ENCODE measurements at places on chromosomes 16 and 17. TPM values are rescaled to one million over a fixed set of nuclear protein-coding genes. Genes with fewer than 3 reads are reported as not detected.

DNA sequence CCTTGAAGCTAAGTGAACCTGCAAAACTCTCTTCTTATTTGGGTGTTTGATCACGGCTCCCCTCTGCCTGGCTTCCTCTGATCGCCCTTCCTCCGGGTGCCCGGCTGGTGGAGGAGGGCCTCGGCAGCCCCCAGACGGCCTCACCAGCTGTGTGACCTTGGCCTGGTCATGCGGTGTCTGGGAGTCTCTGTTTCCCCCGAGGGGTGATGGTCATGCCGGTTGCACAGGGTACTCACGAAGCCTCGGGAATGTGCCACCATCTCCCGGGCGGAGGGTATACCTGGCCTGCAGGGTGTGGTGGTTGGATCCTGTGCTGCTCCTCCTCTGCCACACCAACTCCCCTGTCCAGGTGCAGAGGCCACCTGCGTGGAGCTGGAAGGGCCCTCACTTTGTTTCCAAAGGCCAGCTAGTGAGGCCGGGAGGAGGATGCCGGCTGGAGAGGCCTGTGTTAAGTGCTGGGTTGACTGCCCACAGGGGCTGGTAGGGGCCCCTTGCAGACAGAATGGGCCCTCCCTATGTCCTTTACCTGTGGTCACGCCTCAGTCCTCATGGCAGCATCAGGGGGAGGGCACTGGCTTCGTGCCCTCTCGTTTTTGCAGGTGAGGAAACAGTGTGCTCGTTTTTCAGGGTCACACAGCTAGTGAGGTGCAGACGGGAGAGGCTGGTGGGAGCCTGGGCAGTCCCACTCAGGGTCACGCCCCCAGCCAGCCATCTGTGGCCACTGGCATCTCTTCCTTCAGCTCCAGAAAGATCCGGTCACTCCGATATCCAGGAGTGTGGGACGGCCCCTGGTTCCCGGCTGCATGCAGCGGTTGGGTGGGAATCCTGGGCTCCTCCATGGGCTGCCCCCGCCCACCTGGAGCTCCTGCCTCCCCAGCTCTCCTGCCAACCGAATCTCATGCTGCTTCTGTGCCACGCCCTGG is 148.5 kb upstream of the GSE1 start:
- DNase-seq: no peak

MARCHF10 gene
- not detected for total RNA-seq

CCL17 gene
- total RNA-seq: not detected

DNA sequence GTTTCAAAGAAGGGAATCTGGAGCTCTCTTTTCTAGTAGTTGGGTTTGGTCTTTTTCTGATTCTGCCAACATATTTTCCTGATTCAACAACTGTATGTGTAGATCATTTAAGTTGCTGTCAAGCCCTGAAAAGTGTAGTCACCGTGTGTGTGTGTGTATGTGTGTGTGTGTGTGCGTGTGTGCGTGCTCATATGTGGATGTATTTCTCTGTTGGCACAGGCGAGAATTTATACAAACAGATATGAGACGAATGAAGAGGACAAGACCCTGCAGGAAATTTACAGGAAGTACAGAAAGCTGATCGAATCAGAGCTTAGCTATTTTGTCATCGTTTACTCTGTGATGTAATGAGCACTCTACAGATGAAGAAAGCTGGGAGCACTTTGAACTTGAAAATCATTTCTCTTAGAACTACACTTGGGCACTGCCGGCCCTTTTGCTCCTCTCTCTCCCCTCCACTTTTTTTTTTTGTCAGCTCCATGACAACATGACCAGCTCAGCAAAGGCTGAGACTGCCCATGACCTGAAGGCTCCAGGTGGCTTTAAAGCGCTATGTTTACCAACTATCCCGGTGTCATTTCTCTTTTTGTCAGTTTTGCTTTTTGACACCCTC is 11.2 kb downstream of the FBXO39 start:
- no peak for DNase-seq

- no peak for DNase-seq
Measured at GRCh38 chr16:64449506-64449905, 672.4 kb downstream of the CDH11 start.

GRCh38 chr16:76235426-76235825 is 41.8 kb upstream of the CNTNAP4 start:
- DNase-seq: no peak

- DNase-seq: no peak
Measured at GRCh38 chr17:4858068-4858881, 25.1 kb downstream of the MINK1 start.

DNA sequence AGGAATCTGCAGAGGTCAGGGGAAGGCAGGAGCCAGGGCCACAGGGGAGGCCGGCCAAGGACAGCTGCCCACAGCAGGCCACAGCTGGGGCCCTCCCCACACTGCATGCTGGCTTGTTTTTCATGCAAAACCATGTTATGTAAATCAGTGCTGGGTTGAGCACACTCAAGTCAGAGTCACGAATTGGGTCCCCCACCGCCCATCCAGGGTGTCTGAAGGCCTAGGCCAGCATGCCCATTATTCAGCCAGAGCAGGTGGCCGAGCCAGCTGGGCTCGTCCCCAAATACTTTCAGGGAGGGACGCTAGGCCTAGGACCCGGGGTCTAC is 51.2 kb upstream of the TOB1 start:
- DNase-seq: no peak

GRCh38 chr16:86616906-86617305 is 38.6 kb downstream of the FOXL1 start:
- DNase-seq: no peak

SMTNL2 gene
- total RNA-seq: 2.0 TPM

DNA sequence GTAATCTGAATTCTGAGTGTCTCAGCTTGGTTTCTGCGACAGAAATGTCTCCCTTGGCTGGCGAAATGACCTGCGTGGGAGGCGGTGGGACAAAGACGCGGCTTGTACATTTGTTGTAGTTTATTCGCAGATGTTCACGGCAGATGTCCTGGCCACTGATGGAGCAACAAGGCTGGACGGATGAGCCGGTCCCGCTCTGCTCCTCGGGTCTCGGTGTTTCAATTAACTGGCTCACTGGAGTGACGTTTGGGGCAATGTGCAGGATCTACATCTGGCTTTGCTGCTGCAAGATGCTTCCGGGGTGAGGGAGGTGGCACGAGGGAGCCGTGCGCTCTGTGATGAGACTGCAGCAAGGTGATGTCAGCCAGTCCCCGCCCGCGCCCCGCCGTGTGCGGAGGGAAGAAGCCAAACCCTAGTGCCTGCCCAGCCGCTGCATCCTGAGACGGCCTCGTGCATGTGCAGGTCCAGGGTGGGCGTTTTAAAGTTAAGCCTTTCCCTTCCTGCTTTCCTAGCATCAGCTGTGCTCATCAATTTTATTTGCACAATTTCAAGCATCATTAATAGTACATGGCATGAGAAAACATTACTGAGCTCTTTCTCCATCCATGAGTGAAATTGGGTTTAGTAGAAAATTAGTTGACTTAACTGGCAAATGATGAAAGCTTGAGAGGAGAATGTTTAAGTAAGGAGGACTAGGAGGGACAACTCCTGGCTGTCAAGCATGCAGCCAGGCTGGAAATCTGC is 44.4 kb downstream of the MGAT5B start:
- no peak for DNase-seq

PARD6A gene
- total RNA-seq: 2.9 TPM

- no peak for DNase-seq
Measured at GRCh38 chr17:33324736-33325135, 31.6 kb upstream of the ASIC2 start.

CSH1 gene
- total RNA-seq: not detected

- no peak for DNase-seq
Measured at GRCh38 chr16:76059186-76059585, 218.0 kb upstream of the CNTNAP4 start.

GRAP gene
- 6.8 TPM for total RNA-seq

GRCh38 chr16:72201387-72201786 is 29.4 kb upstream of the PMFBP1 start:
- no peak for DNase-seq

DNAH9 gene
- total RNA-seq: 0.14 TPM

PRAC2 gene
- not detected for total RNA-seq

DNA sequence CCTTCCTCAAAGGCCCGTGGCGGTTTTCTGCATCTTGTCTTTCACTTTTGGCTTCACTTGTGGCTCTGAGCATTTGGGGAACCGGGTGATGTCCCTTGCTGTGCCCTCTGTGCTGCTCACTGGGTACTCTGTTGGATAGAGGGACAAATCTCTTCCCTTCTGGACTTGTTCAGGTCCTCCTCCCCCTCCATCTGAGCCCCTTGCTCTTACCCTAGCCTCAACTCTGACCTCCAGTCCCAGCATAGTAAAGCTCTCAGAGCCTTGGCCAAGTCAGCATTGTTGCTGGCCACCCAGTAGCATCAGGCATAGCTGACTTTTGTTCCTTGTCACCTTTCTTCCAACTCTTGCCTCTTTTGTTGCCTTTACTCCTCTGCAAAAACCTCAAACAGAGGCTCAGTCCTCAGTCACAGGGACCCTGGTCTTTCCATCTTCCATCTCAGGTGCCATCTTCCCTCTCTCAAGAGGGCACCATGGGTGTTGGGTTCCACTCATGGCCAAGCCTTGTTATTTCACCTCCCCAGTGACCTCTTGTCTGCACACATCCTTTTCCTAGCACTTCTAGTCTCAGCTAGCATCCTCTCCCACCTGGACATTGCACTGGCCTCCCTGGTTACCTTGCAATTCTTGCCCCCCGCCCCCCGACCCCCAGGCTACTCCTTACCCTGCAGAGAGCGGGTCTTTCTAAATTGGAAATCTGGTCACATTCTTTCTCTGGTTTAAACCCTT is 393 bp upstream of the PSMB10 start:
- DNase-seq: no peak

- DNase-seq: no peak
Measured at GRCh38 chr17:46056800-46057304, 57.8 kb downstream of the STH start.

SLC5A10 gene
- not detected for total RNA-seq

DNA sequence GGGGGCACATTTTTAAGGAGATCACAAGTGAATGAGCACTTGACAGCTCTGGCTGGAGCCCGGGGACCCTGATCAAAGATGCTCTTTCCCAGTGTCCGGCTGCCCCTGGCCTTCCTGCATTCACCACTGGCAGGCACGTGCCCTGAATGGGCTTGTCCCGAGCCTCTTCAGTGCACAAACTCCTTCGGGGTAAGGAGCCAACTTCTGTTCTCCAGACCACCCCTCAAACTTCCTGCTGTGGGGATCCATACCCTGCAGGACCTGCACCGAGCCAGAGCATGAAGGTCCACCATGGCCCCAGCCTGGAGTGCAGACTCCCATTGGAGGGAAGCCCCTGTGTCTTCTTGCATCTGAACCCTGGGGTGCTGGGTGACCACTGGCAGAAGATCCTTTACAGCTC is 9.8 kb upstream of the SLC12A3 start:
- no peak for DNase-seq

TMC6 gene
- 37.4 TPM for total RNA-seq

GRCh38 chr17:80791758-80792284 is 199.8 kb upstream of the CHMP6 start:
- peak; percentile 90 for DNase-seq

- DNase-seq: no peak
Measured at GRCh38 chr17:20179041-20179440, 169.9 kb downstream of the SPECC1 start.

DNA sequence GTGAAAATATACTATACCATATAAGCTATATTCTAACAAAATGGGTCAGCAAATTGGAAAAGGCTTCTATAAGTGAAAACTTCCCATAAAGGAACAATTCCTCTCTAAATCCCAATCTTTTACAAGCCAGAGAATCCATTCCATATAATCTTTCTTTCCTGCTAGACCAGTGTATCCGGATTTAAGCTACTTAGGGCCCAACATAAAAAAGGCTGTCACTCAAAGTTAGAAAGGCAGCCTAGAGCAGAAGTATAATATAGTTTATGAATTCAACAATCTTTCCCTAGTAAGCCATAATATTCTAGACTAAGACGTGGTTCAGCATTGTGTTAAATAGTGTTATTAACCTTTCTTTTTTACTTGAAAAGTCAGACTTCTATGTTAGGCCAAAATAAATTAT is 93.0 kb downstream of the SKAP1 start:
- DNase-seq: no peak

- no peak for DNase-seq
Measured at GRCh38 chr17:79188048-79188447, 113.4 kb downstream of the ENGASE start.

GRCh38 chr17:3983606-3984484 is 19.6 kb upstream of the ATP2A3 start:
- DNase-seq: peak; percentile 78

TBC1D3 gene
- total RNA-seq: not detected

DNA sequence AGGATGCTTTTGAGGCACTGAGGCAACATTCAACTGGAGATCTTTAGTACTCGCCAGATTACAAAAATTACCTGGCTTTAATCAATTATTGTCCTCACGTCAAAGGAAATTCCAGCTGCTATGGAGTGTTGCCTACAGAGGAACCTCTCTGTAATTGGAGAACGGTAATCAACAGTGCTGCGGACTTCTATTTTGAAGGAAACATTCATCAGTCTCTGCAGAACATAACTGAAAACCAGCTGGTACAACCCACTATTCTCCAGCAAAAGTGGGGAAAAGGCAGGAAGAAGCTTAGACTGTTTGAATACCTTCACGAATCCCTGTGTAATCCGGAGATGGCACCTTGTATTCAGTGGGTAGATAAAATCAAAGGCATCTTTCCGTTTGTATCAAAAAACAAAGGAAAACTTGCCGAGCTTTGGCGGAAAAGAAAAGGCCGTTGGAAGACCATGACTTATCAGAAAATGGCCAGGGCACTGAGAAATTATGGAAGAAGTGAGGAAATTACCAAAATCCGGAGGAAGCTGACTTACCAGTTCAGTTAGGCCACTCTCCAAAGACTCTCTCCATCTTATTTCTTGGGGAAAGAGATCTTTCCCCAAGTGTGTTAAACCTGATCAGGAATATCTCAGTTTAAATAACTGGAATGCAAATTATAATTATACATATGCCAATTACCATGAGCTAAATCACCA is 3.0 kb downstream of the SLC35G3 start:
- no peak for DNase-seq

DNA sequence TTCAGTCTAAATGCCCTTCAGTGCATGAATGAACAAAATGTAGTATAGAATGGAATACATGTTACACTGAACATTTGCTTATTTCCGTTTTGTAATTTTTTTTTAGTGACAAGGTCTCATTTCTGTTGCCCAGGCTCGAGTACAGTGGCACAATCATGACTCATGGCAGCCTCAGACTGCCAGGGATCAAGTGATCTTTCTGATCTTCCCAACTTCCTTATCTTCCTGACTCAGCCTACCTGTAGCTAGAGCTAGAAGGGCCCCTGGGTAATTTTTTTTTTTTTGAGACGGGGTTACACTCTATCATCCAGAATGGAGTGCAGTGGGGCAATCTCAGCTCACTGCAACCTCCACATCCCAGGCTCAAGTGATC is 7.3 kb upstream of the SLX4 start:
- no peak for DNase-seq

RHBDL1 gene
- 0.71 TPM for total RNA-seq

- DNase-seq: no peak
Measured at GRCh38 chr16:79267781-79268180, 332.8 kb downstream of the MAF start.

Data from posterior vena cava (tissue), 2 donors.